ENCODE measurements at places on chromosomes 4 and X.

DNA sequence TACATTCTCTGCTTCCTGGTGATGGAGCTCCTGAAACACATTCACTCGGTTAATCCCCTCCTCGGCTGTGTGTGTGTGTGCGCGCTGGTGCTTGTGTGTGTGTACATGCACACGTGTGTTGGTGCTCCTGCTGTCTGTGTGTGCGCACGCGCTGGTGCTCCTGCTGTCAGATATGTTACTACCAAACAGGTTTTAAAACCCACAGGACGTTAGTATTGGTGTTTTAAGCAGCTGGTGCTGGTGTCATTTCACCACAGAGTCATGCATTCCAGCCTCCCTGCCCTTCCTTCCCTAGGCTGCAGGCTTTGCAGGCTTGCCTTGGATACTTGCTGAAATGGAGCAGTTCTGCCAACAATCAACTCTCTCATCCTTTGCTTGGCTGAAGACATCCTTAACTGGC is 48.1 kb upstream of the CPLX1 start:
- no peak for DNase-seq

DNA sequence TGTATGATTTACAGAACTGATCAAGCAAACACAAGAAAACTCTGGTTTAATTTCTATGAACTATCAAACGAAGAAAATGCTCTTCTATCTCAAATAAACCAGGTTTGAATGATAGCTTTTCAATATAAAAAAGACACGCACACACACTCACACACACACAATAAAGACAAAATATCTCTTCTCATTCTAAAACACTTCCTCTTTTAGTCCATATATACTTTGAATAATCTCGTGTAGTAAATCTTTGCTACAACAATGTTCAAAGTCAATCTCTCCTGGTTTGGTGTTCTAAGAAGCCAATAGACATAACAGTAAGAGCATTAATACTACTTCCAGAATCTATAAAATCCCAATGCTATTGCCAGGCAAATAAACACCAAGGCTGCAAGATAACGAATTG is 13.3 kb downstream of the CXCL2 start:
- DNase-seq, result no peak

DNA sequence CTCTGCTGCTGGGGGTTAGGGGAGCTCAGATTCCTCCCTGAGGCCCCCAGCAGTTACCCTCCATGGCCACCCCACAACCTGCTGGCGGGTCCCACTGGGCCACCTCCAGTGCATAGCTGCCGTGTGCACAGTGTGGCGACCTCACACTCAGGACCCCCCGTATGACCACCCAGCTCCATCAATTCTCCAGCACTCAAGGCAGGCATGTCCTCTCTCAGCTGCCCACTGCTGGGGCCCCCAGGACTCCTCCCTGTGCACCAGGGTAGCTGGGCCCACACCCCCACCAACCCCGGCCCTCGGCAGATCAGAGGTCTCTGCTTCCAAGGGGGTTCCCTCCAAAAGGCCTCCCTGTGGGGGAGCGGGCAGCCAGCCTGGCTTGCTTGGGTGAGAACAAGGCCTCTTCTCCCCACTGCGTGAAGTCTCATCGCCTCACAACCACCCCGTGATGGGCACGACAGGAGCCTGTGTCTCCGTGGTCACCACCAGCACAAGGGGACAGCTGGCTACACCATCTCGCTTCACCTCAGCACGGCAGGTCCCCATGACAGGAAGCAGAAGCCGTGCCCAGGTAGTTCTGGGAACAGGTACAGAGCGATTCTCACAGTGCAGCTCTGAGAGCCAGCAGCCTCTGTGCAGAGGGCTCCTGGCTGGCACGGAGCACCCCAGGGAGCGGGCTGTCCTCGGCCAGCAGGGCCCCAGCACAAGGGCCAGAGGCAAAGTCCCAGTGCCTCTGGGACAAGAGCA is 4.6 kb upstream of the HAUS3 start:
- no peak for DNase-seq

- no peak for DNase-seq
These were observed 143.6 kb downstream of the TMEM164 start for GRCh38 chrX:110146521-110146920.

- no peak for DNase-seq
These were observed 222.8 kb downstream of the SNCA start for GRCh38 chr4:89614155-89614554.

DNA sequence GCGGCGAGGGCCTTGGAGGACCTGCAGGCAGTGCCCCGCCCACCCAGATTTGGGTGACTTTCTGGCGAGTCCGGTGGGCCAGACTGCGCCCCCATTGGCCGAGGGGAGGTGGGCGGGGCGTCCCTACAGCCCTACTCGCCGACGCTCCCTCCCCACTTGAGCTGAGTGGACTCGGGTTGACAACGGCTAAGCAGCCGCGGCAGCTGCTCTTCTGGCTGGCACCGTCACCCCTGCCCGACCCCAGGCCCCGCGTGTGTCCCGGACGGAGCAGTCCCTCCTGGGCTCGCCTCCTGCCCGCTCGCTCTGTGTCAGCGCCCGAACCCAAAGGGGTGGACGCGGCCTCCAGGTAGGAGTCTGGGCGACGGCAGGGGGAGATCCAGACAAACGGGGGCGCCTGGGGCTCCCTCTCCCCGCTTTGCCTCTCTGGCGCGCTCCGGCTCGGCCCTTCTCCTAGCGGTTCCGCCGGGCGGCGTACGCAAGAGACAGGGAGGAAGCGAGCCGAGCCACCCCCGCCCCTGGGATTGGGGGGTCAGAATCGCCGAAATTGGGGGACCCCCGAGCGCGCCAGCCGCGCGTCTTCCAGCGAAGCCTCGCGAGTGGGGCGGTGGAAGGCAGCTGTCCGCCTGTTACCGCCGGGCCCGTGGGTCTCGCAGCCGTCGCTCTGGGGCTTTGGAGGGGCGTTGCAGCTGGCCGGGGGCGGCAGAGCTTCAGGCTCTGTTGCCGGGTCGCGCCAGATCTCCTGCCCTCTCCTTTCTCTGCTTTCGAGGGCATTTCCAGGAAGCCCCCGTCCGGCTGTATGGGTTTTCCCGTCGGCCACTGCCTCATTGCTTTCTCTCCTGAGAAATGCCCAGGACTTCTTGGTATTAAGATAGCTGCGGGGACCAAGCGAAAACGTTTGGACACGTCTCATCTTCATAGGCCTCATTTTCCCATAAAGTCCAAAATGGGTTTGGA is 46.3 kb downstream of the STARD8 start:
- DNase-seq, result no peak

- no peak for DNase-seq
These were observed 46.2 kb downstream of the SEPTIN11 start for GRCh38 chr4:76995776-76996175.

Measured in NCI-H187 (cell line).